Adrenal gland (tissue), 19 donors: ENCODE measurements at places on chromosomes 1 and 21. TPM values are rescaled to one million over a fixed set of nuclear protein-coding genes. Genes with fewer than 3 reads are reported as not detected.

- H3K36me3 ChIP-seq: no peaks in the 10 kb centered on the region
- no peak overlapping the region for H3K4me3 ChIP-seq
- no peaks in the 10 kb centered on the region for H3K4me1 ChIP-seq
- H3K27ac ChIP-seq: no peak overlapping the region
- H3K27me3 ChIP-seq: no peaks in the 10 kb centered on the region
These were observed 113.0 kb upstream of the ARHGEF16 start for GRCh38 chr1:3341236-3341994.

DNA sequence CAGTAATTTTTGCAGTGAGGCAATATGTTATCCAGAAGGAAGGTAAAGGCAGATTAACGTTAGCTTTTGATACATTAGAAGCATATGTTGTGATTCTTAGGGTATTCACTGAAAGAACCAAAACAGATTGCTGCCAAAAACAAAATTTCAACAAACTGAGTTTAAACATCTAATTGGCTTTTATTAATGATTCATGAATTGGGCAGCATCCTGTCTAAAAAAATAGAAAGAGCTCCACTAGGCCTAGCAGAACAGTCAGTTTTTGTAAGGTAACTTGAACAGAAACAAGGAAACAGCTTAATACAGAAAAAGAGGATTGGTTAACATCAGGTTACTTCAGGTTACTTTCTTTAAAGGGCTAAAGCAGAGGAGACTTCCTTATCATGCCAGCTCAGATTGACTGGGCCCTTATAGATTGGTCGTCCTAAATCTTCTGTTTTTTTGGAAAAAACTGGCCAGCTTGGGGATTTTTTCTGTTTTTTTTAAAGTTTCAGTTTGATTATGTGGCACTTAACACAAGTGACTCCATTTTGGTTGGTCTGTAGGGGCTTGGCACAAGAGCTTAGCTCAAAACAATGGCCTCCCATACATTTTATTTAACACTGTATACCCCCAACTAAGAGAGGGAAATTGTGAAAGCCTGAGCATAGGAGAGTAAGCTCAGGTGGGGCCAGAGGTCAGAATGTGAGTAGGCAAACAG lies 36.8 kb upstream of the GALNT2 start:
- no peak overlapping the region for H3K4me3 ChIP-seq
- H3K4me1 ChIP-seq: no peaks in the 10 kb centered on the region
- no peak for DNase-seq
- no peaks in the 10 kb centered on the region for H3K36me3 ChIP-seq
- no peak overlapping the region for H3K27ac ChIP-seq

- H3K27ac ChIP-seq: no peak overlapping the region
- H3K4me1 ChIP-seq: no peaks in the 10 kb centered on the region
- no peaks in the 10 kb centered on the region for H3K27me3 ChIP-seq
- no peak overlapping the region for H3K4me3 ChIP-seq
- no peaks in the 10 kb centered on the region for H3K36me3 ChIP-seq
These were observed 84.5 kb upstream of the LRRN2 start for GRCh38 chr1:204769997-204770396.

DNA sequence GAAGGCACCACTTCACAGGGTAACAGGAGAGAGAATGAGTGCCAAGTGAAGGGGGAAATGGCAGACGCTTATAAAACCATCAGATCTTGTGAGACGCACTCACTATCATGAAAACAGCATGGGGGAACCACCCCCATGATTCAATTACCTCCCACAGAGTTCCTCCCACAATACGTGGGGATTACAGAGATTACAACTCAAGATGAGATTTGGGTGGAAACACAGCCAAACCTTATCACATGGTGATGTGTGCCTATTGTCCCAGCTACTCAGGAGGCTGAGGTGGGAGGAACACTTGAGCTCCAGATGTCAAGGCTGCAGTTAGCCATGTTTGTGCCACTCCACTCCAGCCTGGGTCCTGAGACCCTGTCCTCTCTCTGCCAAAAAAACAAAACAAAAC lies 56.0 kb upstream of the DSCAM start:
- no peak for DNase-seq
- H3K4me1 ChIP-seq: no peaks in the 10 kb centered on the region
- no peak overlapping the region for H3K27ac ChIP-seq
- no peaks in the 10 kb centered on the region for H3K27me3 ChIP-seq
- no peaks in the 10 kb centered on the region for H3K36me3 ChIP-seq

GRCh38 chr1:3365523-3366125 lies 88.8 kb upstream of the ARHGEF16 start:
- H3K27ac ChIP-seq: no peak overlapping the region
- no peaks in the 10 kb centered on the region for H3K36me3 ChIP-seq
- H3K4me1 ChIP-seq: no peaks in the 10 kb centered on the region
- peaks cover 4% of the 10 kb centered on the region for H3K27me3 ChIP-seq
- no peak overlapping the region for H3K4me3 ChIP-seq

DNA sequence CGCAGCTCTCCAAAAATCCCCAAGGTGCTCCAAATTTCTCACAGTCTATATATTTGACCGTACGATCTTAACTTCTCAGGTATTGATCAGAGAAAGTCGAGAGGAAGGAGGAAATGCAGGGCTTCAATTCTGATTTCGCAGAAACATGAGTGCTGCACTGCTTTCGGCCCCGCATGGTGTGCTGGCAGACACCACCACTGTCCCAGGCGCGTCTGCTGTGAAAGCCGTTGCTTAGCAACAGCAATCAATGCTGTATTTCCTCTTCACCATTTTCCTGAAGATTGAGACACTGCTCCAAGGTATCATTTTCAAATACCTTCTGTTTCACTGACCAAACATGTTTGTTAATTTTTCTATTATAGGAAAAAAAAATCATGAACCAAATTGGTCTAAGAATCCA lies 296.3 kb downstream of the SMYD3 start:
- H3K4me3 ChIP-seq: no peak overlapping the region
- H3K27me3 ChIP-seq: no peaks in the 10 kb centered on the region
- H3K36me3 ChIP-seq: no peaks in the 10 kb centered on the region
- H3K27ac ChIP-seq: no peak overlapping the region
- DNase-seq: no peak

DNA sequence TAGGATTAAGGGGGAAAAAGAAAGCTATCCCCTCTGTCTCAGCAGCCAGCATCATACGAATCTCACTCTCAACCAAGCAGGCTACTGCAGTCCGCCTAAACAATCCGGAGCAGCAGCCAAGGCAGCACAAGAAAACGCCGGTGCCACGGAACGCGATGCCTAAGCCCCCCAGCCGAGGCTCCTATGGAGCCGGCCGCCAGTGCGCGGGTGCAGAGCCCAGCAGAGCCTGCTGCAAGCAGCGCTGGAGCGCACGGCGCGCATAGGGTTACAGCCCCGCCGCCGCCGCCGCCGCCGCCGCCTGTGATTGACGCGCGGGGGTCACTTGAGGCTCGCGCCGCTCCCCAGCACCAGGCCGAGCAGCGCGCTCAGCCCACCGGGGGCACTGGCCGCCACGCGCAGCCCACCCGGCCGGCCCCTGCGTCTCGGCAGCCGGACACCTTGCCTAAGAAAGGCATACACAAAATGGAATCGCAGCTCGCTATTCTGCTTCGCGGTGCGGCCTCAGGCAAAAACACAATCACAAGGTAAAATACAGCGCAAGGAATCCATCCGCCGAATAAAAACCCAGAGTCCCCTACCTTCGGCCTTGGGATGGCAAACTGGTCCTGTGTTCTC lies 780 bp downstream of the HIVEP3 start:
- no peaks in the 10 kb centered on the region for H3K36me3 ChIP-seq
- H3K4me3 ChIP-seq: peak overlapping the region; percentile 45
- no peak overlapping the region for H3K27ac ChIP-seq

- no peaks in the 10 kb centered on the region for H3K4me1 ChIP-seq
- H3K4me3 ChIP-seq: no peak overlapping the region
- H3K36me3 ChIP-seq: no peaks in the 10 kb centered on the region
- H3K27me3 ChIP-seq: no peaks in the 10 kb centered on the region
- no peak overlapping the region for H3K27ac ChIP-seq
These were observed 96.8 kb upstream of the C1orf21 start for GRCh38 chr1:184289825-184290550.

DNA sequence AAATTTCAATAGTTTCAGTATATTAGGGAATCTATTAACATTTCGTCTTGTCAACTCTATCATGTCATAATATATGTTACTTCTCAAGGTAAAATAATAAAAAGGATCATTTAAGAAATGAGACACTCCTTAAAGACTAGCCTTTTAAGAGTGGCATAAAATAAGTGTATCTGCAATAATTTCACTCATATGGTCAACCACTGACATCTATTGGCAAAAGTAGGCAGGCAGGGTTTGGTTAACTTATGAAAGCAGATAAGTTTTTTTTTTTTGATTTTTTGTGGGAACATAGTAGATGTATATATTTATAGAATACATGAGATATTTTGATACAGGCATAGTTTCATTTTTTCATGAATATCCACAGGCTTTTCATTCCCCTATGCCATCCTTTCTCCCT lies 5.5 kb upstream of the RGS21 start:
- no peaks in the 10 kb centered on the region for H3K27me3 ChIP-seq
- no peak overlapping the region for H3K4me3 ChIP-seq
- H3K36me3 ChIP-seq: no peaks in the 10 kb centered on the region
- H3K4me1 ChIP-seq: no peaks in the 10 kb centered on the region
- no peak for DNase-seq
- no peak overlapping the region for H3K27ac ChIP-seq

- no peak overlapping the region for H3K27ac ChIP-seq
- DNase-seq: no peak
- H3K27me3 ChIP-seq: no peaks in the 10 kb centered on the region
- H3K4me3 ChIP-seq: no peak overlapping the region
These were observed 29.8 kb downstream of the HYI start for GRCh38 chr1:43423672-43424550.

GRCh38 chr1:56910441-56910985 lies 55.3 kb downstream of the C8B start:
- H3K4me1 ChIP-seq: no peaks in the 10 kb centered on the region
- peak; percentile 20 for DNase-seq

DNA sequence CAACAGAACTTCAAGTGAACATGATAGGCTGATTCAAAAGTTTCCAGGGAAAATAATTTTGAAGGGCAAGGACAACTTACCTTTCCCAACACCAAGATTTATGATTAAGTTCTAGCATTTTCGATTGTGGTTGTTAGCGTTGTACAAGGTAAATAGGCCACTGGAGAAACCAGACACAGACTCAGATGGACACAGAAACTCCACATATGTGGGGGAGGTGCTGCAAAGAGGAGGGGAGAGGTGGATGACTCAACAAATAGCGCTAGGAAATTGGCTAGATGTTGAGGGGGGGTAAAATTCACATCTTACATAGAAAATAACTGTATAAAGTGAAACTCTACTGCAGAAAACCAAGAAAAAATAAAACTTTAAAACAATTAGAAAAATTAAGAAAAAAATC lies 564.4 kb downstream of the MATN1 start:
- H3K27ac ChIP-seq: no peak overlapping the region
- no peaks in the 10 kb centered on the region for H3K36me3 ChIP-seq
- H3K4me1 ChIP-seq: no peaks in the 10 kb centered on the region
- DNase-seq: no peak
- H3K27me3 ChIP-seq: no peaks in the 10 kb centered on the region

- DNase-seq: no peak
- no peak overlapping the region for H3K27ac ChIP-seq
- no peak overlapping the region for H3K4me3 ChIP-seq
- no peaks in the 10 kb centered on the region for H3K27me3 ChIP-seq
- no peaks in the 10 kb centered on the region for H3K36me3 ChIP-seq
These were observed 56.1 kb downstream of the TOR1AIP2 start for GRCh38 chr1:179821524-179821923.

DNA sequence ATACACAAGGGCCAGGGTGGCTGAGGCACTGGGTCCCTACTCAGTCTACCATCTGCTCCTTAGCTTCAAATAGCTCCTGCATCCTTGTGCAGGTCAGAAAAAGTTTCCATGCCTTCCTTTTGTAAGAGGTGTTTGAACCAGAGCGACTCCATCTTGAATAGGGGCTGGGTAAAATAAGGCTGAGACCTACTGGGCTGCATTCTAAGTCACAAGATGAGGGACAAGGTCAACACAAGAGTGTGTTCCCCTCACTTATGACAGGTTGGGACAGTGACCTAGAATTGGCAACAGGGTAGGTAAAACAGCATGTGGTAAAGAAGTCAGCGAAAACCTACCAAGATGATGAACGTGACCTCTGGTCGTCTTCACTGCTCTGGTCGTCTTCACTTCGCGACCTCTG lies 120.5 kb downstream of the KCNK1 start:
- H3K4me3 ChIP-seq: no peak overlapping the region
- no peaks in the 10 kb centered on the region for H3K27me3 ChIP-seq
- DNase-seq: no peak
- H3K36me3 ChIP-seq: no peaks in the 10 kb centered on the region
- H3K27ac ChIP-seq: no peak overlapping the region

DNA sequence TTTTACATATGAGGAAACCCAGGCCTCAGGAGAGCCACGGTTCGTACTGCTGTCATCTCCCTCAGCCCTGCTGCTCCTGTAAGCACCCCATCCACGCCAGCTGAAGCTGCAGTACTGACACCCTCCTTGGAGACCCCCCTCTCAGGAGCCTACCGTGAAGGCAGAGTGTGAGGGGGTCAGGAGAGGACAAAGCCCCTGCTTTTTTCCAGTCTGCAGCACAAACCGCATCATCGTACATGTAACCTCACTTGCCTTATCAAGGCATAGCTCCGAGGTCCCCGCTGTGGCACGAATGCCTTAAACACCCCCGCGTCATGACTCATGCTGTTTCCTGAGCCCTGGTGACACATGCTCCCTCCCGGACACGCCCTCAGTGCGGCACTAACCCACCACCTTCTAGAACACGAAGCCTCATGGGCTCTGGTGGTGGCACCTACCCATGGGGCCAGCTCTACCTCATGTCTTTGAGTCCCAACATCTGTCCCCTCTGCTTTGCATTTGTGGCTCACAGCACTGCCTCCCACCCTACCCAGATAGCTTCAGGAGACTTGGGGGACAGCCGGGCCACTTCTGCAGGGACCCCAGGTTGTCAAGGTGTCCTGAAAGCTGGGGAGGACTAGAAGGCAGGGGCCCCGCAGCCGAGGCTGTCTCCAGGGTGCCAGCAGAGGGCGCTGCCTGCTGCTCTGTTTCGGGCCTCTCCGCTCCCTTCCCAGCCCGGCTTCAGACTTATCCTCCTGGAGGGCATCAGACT lies 4.9 kb downstream of the SH3BGRL3 start:
- DNase-seq: peak; percentile 92
- no peaks in the 10 kb centered on the region for H3K36me3 ChIP-seq
- peaks cover 37% of the 10 kb centered on the region for H3K4me1 ChIP-seq
- H3K27me3 ChIP-seq: no peaks in the 10 kb centered on the region
- H3K4me3 ChIP-seq: no peak overlapping the region

GRCh38 chr1:207959141-207959825 lies 48.4 kb upstream of the CD34 start:
- peak overlapping the region; percentile 56 for H3K4me3 ChIP-seq
- DNase-seq: peak; percentile 85
- peak overlapping the region; percentile 81 for H3K27ac ChIP-seq

The FCMR gene
- total RNA-seq: not detected

The ARMH1 gene
- 1.5 TPM for total RNA-seq

The BEST4 gene
- 3.1 TPM for total RNA-seq

The C1orf226 gene
- 3.4 TPM for total RNA-seq

The DISC1 gene
- total RNA-seq: 15.9 TPM

The GNG12 gene
- 90.1 TPM for total RNA-seq

The CATSPERE gene
- total RNA-seq: 1.1 TPM

The AGT gene
- total RNA-seq: 11.3 TPM

The IL22RA1 gene
- 0.21 TPM for total RNA-seq

The DDAH1 gene
- 66.4 TPM for total RNA-seq
